ENCODE measurements at places on chromosomes 5 and 9.

DNA sequence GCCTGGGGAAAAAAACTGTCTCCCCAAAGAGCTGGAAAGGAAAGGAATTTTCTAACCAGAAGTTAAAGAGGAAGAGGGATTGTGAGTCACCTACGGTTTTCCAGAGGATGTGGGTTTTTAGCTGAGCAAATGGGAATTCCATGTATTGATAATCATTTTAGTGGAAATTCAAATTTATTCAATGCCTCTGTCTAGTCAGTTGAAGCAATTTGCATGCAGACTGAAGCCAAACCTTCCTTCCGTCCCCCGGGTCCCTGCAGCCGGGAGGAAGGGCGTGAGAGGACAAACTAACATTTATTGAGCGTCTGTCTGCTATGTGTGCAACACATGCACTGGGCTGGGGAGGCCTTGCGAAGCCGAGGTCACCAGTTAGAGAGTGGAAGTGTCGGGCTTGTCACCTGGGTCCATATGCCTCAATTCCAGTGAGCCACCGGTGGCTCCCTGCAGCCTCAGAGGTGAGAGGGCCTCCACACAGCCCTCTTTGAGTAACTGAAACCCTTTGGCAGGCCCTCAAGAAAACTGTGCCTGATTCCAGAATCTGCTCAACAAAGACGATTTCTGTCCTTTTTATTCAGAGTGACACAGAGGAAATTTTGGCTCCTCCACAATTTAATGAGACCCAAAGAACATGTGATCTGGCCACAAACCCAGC is 70.3 kb downstream of the COL27A1 start:
- DNase-seq, result no peak

GRCh38 chr5:114430532-114430931 is 68.7 kb downstream of the KCNN2 start:
- DNase-seq, result no peak

DNA sequence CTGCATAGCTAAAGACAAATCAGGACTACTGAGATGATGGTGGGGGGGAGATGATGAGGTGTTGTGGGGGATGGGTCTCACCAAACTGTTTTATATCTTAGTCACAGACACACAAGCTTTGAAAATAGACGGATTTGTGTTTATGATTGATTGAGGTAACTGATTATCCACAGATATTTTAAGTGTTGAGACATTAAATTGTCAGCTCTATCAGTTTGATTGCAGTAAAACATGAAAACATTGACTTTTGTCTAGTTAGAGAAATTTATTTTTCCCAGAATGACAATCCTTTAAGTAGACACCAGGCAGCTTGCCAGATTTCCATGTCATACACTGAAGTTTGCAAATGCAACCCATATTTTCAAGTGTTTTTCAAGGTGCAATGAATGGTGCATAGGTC is 149.8 kb downstream of the NR2F1-AS1 start:
- no peak for DNase-seq

- no peak for DNase-seq
Observed at GRCh38 chr9:13915131-13915530, 398.8 kb downstream of the NFIB start.

GRCh38 chr5:172454358-172455086 is at the start of gene SH3PXD2B:
TSS of gene SH3PXD2B (minus strand) at chr5:172454525. CDS start at chr5:172454352, 173 bp downstream.
- DNase-seq, result no peak

Measured in GF-D8 (cell line).